ENCODE measurements at places on chromosomes 11 and 22. TPM values are rescaled to one million over a fixed set of nuclear protein-coding genes. Genes with fewer than 3 reads are reported as not detected.

The APOL4 gene
- not detected for total RNA-seq

The BAIAP2L2 gene
- total RNA-seq, result 0.28 TPM

The NPAS4 gene
- under 0.01 TPM for total RNA-seq

The HEPACAM gene
- 0.18 TPM for total RNA-seq

The GLYAT gene
- not detected for total RNA-seq

The C11orf65 gene
- total RNA-seq, result 0.56 TPM

The RIN1 gene
- 9.9 TPM for total RNA-seq

The CARS1 gene
- 78.3 TPM for total RNA-seq

The MMP12 gene
- not detected for total RNA-seq

The OR52W1 gene
- total RNA-seq, result not detected

The KIRREL3 gene
- 10.9 TPM for total RNA-seq

The KCNQ1 gene
- not detected for total RNA-seq

The MOGAT2 gene
- total RNA-seq, result not detected

- no peak for DNase-seq
Measured at GRCh38 chr22:25566898-25567235, 2.4 kb downstream of the GRK3 start.

- DNase-seq, result no peak
Measured at GRCh38 chr11:19089421-19089820, 27.5 kb upstream of the ZDHHC13 start.

GRCh38 chr11:34864424-34864823 is 51.8 kb downstream of the APIP start:
- no peak for DNase-seq

DNA sequence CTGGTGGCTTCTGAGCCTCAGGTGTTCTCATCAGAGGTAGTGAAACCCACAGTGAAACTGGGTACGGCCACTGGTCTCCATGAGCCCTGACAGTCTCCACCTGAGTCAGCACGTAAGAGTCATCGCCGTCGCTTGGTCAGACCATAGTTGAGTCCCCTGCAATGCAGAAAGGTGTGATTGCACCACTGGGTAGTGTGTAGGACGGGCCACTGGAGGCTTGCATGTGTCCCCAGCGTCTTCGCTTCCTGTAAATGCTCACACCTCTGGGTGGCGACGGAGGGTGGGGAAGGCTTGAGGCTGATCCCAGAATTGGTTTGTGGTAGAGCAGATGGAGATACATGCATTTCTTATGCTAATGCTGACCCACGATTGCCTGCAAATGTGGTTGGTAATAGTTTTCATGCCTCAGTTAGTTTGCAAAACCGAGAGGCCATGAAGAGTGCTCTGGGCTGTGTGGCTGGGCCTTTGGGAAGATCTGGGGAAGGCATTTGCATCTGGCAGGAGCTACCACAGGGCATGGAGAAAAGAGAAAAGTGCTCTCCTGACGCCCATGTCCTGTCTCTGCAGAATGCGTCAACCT is 26.5 kb downstream of the CTTN start:
- no peak for DNase-seq

- DNase-seq, result no peak
Measured at GRCh38 chr11:75262961-75263852, 22.6 kb downstream of the TPBGL start.

GRCh38 chr11:25436326-25436725 is 895.6 kb upstream of the ANO3 start:
- no peak for DNase-seq

DNA sequence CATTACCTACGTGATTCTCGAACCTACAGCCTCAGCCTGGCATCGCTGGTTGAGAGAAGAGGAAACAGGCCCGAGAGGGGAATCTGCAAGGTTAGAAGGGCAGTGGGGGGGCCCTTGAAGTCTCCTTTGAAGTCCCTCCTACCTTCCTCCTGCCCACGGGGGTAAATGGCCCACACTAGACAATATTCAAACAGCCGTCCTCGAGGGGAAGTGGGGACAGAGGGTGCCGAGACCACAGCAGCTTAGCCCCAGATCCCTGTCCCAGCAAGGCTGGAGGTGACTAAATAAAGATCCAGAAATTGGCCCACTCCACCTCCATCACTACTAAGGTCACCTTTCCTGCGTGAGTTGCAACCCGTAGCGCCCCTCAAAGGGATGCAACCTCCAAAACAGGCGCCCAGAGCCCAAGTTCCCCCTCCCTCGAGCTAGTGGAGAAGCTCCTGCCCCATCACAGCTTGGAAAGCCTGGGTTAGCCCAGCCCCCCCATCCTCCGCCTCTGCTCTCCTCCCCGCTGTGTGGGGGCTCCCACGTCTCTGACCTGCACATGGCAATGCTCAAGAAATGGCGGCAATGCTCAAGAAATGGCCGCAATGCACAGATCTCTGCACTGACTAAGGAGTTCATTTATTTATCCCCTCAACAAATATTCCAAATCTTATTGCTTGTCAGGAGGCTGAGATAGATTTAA is 788 bp upstream of the RASL10A start:
- no peak for DNase-seq

DNA sequence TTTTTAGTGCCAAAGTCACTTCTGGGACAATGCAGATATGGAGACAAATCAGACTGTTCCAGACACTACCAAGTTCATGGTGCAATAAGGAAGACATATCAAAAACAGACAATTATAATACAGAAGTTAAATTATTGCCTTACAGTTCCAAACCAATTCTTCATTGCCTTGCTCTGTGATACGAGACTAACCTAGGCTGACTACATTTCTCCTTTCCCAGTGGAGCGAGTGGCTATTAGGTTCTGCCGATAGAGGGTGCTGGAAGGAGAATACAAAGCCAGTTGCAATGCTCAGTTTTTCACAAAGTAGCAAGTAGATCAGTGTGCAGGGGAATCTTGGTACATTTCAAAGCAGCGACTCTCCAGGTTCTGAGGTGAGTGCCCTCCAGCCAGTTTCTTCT is 67.8 kb downstream of the FAM168A start:
- no peak for DNase-seq

GRCh38 chr11:29282088-29282487 is 734.7 kb downstream of the KCNA4 start:
- peak; percentile 99 for DNase-seq

- DNase-seq, result peak; percentile 99
Measured at GRCh38 chr22:30206944-30207343, 39.6 kb downstream of the LIF start.

DNA sequence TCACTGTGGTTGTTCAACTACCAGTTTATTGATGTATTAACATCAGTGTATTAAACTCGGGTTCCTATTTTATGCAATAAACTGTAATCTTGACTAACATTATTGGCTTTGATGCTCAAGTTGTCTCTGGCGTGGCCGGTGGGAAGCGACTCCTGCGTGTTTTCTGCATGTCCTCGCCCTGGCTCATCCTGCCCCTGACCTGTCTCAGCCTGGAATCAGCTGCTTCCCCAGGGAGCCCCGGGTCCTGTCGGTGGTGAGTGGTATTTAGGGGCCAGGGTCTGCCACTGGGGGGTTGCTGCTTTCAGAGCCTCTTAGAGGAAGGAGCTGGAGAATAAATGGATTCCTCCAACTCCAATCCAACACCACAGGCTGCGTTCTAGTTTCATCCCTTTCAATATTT is 22.5 kb downstream of the IFITM10 start:
- DNase-seq, result no peak

- DNase-seq, result no peak
Measured at GRCh38 chr11:117929916-117930570, 841 bp upstream of the TMPRSS13 start.

- DNase-seq, result no peak
Measured at GRCh38 chr11:44633641-44634040, 68.2 kb downstream of the CD82 start.

- peak; percentile 19 for DNase-seq
Measured at GRCh38 chr22:35743326-35743860, 25.7 kb downstream of the APOL5 start.

- DNase-seq, result peak; percentile 70
Measured at GRCh38 chr11:9972989-9973388, 309.1 kb downstream of the SWAP70 start.

- no peak for DNase-seq
Measured at GRCh38 chr22:46148816-46149511, 1.4 kb upstream of the PPARA start.

DNA sequence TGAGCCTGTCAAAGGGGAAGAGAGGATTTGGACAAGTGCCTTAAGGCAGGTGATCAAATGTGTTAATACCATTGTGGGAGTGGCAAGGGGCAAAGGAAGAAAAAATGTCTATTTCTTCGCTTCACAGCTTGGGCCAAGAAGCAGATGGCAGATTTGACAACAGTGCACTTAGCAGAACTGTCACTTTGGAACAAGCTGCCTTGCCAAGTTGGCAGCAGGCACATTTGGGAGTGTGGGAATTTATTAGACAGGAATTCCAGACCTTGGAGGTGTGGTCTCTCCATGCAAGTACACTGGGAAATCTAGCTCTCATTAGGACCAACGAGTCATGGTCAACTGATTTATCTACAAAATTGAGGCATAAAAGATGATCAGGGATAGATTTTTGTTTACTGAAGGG is 265.1 kb downstream of the NELL1 start:
- DNase-seq, result no peak

DNA sequence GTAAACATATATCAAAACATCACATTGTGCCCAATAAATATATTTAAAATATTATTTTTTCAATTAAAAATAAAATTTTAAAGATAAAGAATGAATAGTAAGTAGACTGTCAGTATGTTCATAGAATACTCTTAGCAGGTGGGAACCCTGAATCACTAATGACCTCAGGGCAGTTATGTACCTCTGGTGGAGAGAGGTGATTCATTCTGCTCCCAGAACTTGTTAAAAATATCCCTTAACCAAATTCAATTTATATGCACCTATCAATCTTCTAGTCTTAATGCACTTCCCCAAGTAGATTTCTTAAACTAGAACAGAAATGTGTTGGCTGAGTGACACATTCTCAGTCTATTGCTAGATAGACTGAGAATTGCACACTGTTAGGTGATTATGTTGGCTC is 183.9 kb upstream of the SYN3 start:
- no peak for DNase-seq

DNA sequence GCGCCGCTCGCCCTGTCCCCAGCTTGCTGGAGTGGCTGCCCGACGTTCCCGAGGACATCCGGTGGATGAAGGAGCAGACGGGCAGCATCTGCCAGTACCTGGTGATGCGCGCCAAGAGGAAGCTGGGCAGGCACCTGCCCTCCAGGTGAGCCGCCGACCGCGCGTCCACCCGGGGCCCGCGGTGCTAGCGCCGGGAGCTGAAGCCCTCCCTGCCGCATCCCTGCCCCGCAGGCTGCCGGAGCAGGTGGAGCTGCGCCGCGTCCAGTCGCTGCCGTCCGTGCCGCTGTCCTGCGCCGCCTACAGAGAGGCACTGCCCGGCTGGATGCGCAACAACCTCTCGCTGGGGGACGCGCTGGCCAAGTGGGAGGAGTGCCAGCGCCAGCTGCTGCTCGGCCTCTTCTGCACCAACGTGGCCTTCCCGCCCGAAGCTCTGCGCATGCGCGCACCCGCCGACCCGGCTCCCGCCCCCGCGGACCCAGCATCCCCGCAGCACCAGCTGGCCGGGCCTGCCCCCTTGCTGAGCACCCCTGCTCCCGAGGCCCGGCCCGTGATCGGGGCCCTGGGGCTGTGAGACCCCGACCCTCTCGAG is 3.3 kb upstream of the CRACR2B start:
- DNase-seq, result no peak

DNA sequence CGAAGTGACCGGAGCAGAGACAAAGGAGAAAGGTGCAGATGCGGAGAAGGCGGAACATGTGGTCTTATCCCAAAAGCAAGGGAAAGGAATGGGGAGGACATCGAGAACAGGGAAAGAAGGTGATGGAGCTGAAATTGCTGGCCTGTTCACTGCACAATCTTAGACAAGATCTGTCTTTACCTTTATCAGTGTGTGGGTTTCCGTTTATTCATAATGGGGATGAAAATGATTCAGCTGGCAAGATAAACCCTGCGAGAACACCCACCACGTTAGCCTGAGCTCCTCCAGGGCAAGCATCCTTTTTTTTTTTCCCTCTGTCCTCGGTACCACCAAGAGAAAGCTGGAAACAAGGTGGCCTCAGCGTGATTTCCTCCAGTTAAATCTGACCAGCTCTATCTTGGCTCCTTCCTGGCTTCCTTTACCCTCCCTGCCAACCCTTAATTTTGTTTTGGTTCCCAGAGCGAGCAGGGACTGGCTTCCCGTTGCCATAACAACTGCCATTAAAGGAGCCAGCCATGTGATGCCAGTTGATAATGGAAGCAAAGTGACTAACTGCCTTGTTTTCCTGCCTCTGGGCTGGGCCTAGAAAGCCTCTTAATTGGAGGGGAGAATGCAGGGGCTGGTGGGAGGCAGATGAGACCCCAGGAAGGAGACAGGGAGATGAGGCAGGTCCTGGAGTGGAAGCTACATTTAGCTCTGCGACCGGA is 4.2 kb downstream of the SGSM1 start:
- DNase-seq, result no peak

- peak; percentile 70 for DNase-seq
Measured at GRCh38 chr11:8828580-8829361, 82.2 kb upstream of the AKIP1 start.

- no peak for DNase-seq
Measured at GRCh38 chr22:20044495-20045151, 23.7 kb downstream of the TANGO2 start.

- DNase-seq, result peak; percentile 27
Measured at GRCh38 chr11:65112546-65113360, 1.1 kb downstream of the TM7SF2 start.

DNA sequence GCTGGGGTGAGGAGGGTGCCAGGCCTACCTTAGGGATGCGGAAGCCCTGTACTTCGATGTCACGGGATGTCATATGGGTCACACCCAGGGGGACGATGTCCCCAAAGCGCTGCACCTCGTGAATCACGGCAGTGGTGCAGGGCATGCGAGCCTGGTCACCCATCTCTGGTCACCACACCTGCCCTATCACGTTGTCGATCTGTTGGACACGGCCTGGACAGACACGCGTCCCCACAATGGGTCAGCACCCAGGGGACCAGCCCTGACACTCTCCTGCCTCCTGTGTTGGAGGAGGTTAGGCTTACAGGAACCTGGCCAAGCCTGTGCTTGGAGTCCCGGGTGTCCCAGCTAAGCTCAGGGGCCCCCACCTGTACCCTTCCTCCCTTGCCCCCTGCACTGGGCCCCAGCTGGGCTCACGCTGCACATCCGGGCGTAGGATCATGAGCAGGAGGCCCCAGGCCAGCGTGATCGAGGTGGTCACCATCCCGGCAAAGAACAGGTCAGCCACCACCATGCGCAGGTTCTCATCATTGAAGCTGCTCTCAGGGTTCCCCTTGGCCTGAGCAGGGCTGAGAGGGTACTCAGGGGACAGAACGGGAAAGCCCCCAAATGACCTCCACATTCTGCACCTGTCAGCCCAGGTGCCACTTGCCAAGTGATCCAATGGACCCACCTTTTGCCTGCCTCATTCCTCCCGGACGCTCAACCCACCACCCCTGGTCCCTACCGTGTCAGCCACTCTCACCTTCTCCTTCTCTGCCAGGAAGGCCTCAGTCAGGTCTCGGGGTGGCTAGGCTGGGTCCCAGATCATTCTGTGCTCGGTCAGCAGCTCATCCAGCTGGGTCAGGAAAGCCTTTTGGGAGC is 20.3 kb upstream of the CYP2D6 start:
- no peak for DNase-seq

DNA sequence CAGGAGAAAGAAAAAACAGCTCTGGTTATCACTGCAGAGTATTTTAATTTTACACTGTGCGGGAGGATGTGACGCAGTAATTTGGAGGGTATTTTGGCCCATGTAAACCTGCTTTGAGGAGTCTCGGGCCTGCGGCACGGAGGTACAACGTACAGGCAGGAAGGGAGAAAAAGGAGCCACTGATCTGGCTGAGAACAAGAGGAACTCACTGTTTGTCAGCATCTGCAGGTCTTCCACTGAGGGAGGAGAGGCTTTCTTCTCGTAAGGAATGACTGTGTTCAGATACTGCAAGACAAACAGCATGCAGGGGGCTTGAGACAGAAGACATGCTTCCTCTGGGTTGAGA is 44.0 kb downstream of the FEZ1 start:
- DNase-seq, result no peak

GRCh38 chr22:50141891-50142363 is 28.6 kb upstream of the PANX2 start:
- peak; percentile 52 for DNase-seq

Data from IMR-90 (cell line).